Astrocyte of the cerebellum (primary cell): ENCODE measurements at places on chromosomes 2 and 18.

DNA sequence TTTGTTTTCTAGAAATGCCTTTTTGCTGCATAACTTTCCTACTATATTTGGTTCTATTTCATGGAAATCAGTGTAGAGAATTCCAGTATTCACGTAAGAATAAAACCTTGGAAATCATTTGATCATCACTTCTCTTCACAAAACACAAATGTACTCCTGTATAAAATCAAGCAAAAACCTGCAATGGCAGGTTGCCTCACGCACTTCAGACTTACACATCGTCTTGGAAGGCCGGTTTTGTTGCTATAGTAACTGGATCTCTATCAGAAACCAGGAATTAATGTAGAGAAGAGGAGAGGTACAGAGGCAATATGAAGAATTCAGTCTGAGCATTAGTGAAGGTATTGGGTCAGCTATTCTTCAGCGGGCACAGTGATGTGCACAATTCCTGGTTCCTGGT, 370.7 kb upstream of the CYRIA start:
- DNase-seq, result no peak

DNA sequence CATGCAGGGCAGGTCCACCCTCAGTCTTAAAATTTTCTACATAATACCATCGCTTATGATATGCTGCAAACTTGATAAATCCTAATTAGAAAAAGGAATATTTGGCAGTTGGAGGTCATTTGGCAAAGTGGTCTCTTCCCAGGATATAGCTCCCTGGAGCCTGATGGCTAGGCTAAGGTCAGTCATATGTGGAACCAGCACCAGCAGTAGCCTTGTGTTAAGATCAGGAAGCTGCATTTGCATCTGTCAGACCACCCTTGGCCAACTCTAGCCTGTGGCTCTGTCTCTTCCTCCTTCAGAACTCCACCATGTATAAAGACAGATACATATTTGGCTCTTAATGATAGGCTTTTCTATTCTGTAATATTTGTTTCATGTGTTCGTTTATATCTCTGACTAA, 5.4 kb upstream of the HK2 start:
- DNase-seq, result no peak

DNA sequence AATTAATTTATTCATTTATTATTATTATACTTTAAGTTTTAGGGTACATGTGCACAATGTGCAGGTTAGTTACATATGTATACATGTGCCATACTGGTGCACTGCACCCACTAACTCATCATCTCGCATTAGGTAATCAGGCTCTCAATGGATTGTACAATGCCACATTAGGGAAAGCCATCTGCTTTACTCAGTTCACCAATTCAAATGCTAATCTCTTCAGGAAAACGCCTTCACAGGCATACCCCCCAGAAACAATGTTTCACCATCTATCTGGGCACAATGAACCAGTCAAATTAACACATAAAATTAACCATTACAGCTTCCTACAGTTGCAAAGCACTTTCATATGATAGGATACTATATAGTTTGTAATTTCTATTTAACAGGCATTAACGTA, 84.8 kb upstream of the DNAJC10 start:
- no peak for DNase-seq

DNA sequence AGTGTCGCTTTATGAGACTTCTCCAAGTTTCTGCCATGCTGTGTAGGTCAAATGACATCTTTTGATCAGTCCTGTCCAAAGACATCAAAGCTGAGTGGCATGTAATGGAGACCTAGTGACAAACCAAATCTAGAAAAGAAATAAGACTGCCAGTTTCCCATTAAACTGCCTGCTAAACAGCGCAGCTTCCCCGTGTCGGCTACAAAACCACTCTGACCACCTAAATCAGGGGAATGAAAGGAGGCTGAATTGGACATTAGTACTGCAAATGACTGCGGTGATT, 57.7 kb downstream of the TSHZ1 start:
- DNase-seq, result no peak

DNA sequence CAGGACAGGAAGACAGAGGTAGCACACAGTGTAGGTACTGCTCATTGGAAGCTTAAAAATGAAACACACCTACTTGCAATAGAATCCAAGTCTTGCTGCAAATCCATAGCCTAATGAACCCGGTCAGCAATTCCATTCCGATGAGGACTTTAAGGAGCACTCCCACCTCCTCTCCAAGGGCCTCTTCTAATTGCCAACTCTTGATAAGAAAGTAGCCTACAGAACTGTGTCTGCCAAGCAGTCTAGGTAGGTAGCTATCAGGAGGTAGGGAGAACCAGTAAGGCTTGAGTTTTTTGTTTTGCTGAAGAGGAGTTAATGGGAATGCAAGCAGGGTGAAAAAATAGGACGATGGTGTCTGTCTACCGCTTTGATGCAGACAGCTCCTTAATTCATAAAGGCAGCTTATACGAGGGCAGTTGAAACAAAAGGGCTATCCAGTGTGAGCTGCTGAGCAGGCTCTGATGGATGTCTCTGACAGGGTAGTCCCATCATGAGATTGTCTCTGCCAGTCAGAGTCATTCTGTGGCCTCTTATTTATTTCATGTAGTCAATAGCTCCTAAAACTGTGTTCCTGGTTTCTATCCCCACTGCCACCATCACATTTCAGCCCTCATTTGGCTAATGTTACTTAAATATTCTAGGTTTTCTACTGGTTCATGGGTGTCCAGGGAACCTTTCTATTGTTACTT, 155.6 kb upstream of the DNMT3A start:
- DNase-seq, result no peak

GRCh38 chr2:46964835-46965560, 49.4 kb upstream of the MCFD2 start:
- DNase-seq, result no peak

DNA sequence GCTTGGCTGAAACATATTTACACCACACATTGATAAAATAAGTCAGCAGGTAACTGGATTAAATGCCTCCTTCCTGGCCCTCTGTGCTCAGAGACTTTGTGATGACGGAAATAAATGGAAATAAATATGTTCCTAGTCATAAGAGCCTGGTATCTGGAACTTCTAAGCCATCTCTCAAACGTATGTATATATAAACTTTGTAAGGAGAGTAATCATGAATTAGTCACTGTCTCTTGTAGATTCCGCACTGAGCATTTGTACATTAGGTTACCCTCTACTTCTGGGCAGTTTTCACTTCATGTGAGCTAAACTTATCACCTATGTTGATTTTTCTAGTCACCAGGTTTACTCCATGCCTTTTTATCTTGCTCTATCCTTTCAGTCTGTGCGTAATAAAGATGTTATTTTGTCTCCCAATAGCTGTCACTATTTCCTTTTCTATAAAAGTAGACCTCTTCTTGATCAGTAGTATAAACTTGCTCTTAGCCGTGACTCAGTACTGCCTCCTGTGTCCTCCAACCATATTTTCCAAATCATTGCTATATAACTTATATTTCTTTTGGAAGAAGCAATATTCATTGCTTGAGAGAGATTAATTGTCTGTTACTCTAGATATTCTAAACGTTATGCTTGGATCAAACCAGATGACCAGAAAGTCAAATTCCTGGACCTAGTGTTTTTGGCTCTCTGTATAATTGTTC, 53.2 kb downstream of the FEZ2 start:
- DNase-seq, result no peak

GRCh38 chr2:101361522-101361921, 25.8 kb downstream of the CREG2 start:
- DNase-seq, result no peak

DNA sequence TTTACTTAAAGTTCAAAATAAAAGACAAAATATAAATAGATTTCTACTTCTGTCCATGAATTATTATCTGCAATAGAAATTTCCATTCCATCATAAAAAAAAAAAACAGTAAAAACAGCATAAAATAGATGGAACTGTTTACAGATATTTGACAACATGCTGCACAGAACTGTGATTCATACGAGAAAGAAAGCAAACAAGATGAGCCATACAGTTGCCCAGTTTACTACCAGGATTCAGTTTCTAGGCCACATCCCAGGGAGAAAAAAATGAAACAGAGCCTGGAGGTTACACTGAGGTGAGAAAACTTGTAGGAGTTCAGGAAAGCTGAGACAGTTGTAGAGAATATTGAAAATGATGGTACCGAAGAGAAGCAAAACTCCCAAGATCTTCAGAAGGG, 1426.9 kb upstream of the ACVR2A start:
- no peak for DNase-seq

DNA sequence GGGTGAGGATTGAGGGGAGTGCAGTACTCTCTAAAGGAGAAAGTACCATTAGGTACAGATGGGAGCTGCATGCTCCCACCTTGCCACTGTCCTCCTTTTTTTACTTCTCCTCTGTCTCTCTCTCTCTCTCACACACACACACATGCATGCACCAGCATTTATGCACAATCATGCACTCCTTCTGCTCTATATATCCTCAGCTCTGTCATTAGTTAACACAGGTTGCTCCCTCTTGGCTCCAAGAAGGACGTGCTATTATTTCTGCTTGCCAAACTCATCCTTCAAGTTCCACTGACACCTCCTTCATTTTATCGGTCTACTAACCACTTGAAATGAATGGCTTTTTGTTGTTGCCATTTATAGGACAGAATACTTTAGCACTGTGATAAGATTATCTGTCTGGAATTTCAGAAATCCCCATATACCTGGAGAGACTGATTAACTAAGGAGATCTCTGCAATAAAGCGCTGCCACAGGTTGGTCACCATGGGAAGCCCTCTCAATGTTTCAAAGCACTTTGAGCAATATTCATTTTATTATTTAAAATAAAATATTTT, 178.5 kb upstream of the TRIB2 start:
- DNase-seq, result no peak

DNA sequence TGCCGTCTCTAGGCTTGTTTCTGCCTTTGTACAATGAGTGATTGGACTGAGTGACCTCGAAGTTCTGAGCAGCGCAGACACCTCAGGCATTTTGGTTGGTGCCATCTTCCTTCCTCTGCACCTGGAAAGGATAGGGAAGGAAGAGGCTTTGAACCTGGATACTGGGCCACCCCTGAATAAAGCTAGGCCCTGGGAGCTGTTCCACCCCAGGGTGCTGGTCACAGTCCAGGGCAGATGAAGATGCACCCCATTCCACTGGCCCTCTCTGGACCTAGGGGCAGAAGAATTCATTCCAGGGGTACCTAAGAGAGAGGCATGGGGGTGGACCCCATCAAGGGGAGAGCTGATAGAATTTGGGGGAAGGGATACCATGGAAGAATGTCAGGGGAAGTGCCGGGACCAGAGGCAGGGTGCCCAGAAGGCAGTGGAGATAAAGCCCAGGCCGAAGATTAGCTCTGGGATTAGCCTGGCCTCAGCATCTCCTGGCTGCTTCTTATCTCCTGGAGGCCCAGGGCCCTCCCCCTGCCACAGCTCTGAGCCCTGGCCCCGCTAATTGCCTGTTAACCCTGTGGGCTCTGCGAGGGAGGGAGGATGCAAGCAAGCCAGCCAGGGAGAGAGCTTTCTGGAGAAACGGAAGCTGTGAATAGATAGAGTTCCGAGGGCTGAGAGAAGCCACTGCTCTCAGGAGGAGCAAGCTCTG, 11.4 kb downstream of the ASIC4 start:
- no peak for DNase-seq

- DNase-seq, result no peak
These were observed 1386.4 kb upstream of the ZEB2 start for GRCh38 chr2:145906354-145906753.

- no peak for DNase-seq
These were observed 68.9 kb downstream of the RTN4 start for GRCh38 chr2:54981385-54981784.

DNA sequence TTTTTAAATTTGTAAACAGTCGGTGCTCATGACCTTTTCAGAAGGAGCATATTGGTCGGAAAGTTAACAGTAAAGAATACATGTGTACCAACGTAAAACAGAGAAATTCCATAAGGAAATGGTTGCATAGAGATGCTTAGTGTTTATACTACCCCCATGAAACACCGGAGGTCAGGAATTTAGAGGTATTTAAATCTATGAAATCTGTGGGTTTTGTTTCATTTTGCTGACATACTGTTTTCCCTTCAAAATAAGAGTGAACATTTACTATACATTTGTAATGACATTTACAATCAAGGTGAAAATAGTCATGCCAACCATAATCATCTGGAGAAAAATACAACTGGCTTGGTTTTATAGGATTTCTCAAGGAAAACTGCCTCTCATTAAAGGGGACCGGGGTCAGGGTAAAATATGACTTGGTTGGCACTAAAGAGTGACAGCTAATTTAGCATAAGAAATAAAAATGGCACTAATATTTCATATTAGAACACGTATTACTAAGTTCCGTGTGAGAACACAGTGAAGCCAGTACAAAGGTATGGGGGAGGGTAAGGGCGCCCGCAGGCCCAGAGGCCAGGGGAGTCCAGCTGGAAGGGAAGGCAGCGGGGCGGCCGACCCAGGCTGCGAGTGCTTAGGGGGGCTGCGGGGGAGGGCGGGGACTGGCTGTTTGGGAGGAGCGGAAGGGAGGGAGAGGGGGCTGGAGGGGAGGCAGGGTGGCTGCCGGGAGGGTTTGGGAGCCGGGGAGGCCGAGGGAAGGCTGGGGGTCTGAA, 1.1 kb upstream of the RNU4ATAC start:
- peak; percentile 28 for DNase-seq

GRCh38 chr2:59798687-59799232, 754.7 kb downstream of the BCL11A start:
- no peak for DNase-seq

DNA sequence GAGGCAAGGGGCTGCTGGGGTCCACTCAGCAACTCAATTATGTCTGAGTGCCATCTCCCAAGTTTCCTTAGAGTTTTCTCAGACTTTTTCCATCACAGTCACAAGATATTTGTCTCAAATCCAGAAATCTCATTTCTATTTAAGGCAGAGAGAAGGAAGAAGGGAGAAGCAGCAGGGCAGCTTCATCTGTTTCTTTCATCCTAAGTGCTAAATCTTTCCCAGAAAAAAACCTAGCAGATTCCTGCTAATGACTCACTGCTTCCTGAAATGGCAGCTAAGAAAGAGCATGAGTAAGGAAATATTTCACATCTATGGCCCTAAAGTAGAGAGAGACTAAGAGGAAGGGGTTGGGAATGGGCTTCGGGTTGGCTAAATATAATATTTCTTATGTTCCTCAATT, 88.0 kb downstream of the KYNU start:
- DNase-seq, result no peak

- peak; percentile 50 for DNase-seq
These were observed 59.8 kb upstream of the SLC8A1 start for GRCh38 chr2:40511661-40512213.

GRCh38 chr18:51980101-51980500, 359.9 kb upstream of the DCC start:
- DNase-seq, result no peak

GRCh38 chr2:10520926-10521325, 72.8 kb upstream of the ODC1 start:
- no peak for DNase-seq

DNA sequence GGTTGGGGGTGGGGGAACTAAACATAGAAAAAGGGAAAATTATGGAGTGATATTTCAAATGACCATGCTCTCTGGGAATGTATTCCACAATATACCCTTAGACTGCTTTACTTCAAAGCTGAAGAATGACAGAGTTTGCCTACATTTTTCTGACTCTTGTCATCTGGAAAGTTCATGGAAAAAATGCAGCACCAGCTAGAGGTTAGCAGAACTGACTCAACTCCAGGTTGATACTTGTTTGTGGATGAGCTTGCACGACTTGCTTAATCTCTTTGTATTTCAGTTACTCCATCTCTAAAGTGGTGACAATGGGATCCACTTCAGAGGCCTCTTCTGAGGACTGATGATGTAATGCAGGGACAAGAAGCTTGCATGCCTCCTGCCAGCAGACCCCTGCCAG, 824.0 kb upstream of the ID2 start:
- DNase-seq, result no peak

GRCh38 chr2:154097833-154098398, 226.2 kb downstream of the GALNT13 start:
- no peak for DNase-seq

GRCh38 chr18:36424741-36425142, 127.2 kb downstream of the FHOD3 start:
- DNase-seq, result no peak

- no peak for DNase-seq
These were observed 979 bp downstream of the LONRF2 start for GRCh38 chr2:100321179-100321865.
